ENCODE measurements at places on chromosomes 11 and 22.

DNA sequence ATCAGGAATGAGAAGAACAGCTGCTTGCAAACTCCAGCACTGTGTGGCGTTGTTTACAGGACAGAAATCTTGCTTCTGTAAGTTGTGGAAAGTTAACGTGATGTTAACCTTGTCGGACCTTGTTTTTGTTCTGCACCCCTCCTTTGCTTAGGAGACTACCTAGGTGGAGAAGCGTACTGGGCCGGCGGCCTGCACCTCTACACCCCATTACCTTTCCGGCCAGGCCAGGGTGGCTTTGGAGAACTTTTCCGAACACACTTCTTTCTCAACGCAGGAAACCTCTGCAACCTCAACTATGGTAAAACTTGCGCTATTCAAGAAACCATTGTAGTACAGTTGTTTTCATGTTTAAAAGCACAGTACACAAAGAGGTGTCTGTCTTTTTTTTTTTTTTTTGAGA, 33.7 kb downstream of the SAMM50 start:
- no peak for DNase-seq

DNA sequence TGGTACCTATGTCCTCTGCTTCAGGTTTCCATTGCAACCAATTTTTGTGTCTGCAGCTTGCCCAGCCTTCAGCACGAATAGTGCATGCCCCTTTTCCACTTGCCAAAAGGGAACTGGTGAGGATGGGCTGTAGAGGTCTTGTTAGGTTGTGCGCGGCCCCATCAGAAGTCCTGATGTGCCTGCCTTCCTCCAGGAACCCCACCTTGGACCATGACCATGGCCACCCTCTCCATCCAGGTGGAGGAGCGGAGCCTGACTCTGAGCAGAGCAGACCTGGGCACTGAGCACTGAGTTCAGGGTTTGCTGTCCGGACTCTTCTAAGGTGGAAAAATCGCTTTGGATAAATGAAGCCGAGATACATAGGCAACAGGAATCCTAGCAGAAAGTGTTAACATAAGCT, 6.9 kb downstream of the GLB1L2 start:
- DNase-seq = no peak

DNA sequence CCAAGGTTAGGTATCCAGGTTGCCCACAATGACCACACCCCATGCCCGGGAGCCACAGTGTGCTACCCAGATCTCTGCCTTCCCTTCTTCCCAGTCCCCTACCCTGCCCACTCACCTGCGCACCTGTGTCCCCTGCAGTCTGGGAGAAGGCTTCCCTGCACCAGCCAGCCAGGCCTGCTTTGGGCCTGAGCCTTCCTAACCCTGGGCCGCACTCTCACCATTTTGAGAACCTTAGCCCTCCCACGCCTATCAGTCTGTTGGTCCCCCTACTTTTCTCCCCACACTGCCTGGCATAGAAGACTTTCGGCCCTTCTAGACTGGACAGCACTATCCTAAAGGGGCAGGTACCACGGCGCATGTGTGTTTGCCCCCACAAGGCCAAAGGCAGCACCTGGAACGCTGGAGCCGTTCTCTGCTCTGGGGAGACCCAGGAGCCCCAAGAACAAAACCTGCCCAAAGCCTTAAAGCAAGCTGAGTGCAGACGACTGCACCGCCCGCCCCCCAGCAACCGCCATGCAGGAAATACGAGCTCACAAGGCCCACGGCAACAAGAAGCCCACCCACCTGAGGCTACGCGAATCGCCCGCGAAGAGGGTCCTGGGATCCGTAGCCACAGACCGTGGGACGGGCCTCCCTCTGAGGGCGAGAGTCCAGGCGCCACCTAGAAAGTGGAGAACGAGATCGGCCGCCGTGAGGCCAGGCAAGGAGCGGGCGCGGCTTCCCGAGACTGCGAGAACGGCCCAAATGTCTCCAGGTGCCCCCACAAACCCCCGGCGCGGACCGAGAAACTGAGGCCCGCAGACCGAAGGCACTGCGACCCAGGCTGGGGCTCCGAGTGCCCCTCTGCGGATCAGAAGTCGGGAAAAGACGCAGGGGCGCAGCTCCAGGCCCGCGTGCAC, 546 bp downstream of the GNB1L start:
- no peak for DNase-seq

- no peak for DNase-seq
These were observed 357.3 kb downstream of the NELL1 start for GRCh38 chr11:21026685-21027084.

GRCh38 chr22:43100225-43100624, 10.3 kb upstream of the BIK start:
- DNase-seq = no peak

DNA sequence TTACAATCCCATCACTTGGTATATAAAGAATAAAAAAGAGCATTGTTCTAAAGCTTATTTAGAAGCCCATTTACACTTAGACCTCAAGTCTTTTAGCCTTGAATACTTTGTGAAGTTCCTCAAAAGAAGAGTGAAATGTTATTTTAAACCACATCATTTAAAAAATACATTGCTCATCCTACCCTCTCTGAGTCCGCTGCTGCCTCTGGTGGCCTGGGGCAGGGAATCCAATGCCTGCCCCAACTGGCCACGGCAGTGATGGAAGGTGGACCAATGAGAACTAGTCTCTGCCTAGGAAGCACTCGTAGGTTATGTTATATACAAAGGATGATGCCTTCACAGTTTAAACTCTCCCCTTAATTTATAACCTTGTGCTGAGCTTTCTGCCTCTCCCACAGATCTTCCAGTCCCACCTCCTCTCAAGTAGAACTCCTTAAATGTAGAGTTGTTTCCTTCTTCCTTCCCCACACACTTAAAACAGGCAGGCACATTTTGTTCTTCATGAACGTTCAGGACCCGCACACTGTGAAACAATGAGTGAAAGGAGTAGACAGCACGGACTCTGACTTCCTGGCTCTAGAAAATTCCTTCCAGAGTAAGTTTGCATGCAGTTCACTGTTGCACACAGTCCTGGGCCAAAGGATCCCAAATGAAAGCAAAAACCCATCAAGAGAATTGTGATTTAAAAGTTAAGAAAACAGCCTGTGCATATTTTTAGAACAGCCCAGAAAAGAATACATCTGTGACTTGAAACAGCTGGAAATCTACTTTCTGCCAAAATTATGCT, 167.8 kb downstream of the RRAS2 start:
- DNase-seq = no peak

GRCh38 chr11:19557185-19557584, 155.5 kb upstream of the NAV2 start:
- DNase-seq = no peak

DNA sequence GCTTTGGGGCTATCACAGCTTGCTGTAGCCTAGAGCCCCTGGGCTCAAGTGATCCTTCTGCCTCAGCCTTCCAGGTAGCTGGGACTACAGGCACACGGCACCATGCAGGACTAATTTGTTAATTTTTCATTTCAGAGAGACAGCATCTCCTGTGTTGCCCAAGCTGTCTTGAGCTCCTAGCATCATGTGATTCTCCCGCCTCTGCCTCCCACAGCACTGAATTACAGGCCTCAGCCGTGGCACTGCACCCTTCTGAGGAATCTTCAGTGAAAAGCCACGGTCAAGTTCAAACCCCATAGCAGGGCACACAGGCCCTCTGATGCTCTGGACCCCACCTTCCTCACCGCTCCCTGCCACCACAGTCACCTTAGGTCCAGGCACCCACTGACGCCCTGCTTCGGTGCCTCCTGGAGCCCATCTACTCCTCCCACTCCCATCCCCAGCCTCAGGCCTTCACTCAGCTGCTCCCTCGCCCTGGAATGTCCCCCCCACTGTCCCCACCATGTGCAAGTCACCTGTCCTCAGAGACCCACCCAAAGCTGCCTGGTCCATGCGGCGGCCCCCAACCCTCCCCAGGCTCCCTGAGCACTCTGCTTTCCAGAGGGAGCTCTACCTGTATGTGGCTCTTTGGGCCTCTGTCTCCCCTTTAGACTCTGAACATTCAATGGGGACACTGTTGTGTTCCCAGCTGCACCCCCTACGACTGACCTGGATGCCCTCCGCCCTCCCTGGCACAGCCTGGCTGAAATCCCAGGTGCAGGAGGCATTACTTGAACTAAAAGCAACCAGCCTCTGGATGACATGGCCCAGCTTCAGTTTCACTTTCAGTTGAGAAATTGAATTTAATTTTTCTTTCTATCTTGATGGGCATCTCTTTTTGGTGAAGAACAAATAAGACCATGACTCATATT, 1.6 kb downstream of the APOL2 start:
- DNase-seq = no peak

DNA sequence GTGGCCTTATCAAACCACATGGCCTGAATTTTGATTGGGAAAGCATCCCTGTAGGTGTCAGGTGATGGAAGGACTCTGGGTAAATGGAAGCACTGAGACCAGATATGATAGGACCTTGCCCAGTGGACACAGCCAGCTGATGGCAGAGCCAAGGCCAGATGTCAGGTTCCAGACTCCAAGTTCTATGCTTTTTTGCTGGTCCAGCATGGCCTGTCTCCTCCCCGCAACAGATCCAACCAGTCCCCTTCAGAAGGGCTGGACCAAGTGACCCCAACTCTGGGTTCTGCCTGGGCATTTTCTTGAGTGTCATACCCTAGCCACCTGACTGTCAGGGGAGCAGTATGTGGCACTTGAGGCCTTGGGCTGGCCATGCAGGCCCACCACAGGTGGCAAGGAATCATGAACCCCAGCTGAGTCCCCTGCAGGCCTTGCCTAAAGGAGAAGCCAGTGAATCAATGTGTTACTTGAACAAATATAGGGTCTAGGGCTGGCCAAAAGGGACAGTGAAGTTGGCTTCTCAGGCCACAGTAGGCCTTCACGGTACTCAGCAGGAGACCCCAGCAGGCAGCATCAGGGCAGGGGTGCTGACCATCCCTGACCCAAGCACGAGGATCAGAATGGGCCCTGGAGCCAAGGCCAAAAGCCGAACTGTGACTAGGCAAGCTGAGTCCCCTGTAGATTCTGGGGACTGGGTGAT, 27.1 kb downstream of the KCNQ1OT1 start:
- DNase-seq = no peak

GRCh38 chr11:120097721-120098385, 40.1 kb downstream of the TRIM29 start:
- DNase-seq = no peak

DNA sequence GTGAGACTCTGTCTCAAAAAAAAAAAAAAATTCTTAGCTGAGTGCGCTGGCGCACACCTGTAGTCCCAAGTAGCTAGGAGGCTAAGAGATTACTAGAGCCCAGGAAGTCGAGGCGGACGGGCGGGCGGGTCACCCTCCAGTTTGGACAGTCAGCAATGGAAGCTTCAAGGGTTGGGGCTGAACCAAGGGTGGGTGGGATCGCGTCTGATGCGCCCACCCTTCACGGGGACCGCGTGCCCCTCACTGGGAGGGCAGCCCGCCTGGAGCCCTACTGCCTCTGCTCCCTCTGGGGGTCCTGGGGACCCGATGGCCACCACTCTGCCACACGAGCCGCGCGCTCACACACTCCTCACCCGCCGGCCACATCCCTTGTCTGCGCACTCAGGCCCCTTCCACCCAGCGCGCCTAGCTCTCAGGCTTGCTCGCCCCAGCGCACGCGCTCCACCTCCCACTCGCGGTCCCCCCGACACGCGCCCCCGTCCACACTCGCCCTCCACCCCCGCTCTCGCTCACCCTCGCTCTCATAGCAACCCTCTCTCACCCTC, 494 bp downstream of the CHID1 start:
- DNase-seq = no peak

DNA sequence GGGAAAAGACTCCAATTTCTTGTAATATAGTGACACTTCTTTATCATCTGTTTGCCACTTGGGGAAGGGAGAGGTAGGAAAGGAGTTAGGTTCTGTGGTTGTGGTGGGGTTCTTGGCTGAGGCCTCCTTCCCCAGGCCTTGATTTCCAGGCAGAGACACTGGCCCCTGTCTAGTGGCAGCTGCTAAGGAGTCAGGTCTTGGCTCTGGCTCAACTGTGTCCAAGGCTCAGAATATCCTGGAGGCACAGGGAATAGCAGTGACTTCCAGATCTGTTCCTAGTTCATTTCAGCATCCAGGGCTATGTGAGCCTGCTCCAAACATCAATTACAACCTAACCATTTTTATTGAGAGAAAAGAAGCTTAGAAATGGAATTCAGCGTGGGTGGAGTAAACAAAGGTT, 29.5 kb downstream of the PPFIBP2 start:
- no peak for DNase-seq

GRCh38 chr22:50274311-50274710, 4.1 kb upstream of the MAPK11 start:
- DNase-seq = no peak

- DNase-seq = no peak
These were observed 138.1 kb downstream of the SHANK2 start for GRCh38 chr11:71114124-71114851.

DNA sequence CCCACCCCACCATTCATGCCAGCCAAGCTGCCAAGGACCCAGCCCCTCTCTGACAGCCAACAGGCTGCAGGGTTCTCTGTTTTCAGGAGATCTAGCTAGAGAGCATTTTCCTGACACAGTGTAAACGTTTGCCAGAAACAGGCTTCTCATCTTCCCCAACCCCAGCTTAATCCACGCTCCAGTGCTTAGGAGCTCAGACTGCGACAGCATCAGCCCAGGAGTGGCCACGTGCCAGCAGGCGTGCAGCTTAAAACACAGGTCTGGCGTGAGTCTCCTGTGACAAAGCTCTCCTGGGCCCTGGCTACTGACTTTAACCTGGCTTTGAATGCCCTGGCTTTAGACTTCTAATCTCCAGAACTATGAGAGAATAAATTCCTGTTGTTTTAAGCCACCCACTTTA, 66.6 kb downstream of the GALNT18 start:
- DNase-seq = no peak

- no peak for DNase-seq
These were observed 27.7 kb downstream of the MUC2 start for GRCh38 chr11:1102221-1102971.

- no peak for DNase-seq
These were observed 7.4 kb downstream of the PEX26 start for GRCh38 chr22:18085188-18085587.

DNA sequence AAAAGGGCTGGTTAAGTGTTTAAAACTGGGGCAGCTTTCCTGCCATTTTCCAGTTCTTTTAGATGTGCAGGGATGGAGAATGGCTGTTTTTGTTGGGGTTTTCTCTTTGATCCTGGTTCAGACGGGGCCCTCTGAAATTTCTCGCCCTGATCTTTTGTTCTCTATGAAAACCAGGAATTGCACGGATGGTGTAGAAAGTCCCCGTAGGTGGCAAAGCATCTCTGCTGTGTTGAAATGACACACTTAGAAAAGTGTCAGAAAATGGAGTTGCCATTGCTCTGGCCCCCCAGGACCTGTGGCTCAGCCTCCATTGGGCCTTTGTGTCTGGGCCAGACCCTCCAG, 63.0 kb downstream of the PARVB start:
- DNase-seq = no peak

DNA sequence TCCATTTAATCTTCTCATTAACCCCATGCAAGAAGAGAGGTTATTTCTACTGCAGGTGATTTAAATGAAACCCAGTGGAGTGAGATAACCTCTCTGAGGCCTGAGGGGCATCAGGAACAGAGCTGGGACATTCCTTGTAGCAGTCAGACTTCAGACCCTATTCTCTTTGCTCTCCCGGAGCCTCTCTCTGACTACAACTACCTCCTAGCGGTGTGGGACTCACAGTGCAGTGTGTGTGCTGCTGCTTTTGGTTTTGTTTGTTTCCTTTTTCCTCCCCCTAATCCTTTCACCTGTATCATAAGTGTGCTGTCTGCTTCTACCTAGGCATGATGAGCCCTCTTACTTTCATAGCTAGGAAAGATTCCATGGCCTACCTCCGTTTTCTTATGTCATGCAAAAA, 769.6 kb downstream of the NTM start:
- DNase-seq = no peak

Measured in memory B cell (primary cell).